ENCODE measurements at places on chromosomes 1 and 21. TPM values are rescaled to one million over a fixed set of nuclear protein-coding genes. Genes with fewer than 3 reads are reported as not detected.

Gene TMOD4
- not detected for total RNA-seq

Gene S100A8
- total RNA-seq = not detected

Gene TRPM2
- not detected for total RNA-seq

Gene S100A6
- 1,896 TPM for total RNA-seq

Gene PCSK9
- total RNA-seq = 0.07 TPM

Gene CDCP2
- total RNA-seq = not detected

Gene MYBPH
- not detected for total RNA-seq

Gene ANKRD34A
- total RNA-seq = 0.20 TPM

Gene GUCA2B
- not detected for total RNA-seq

Gene OR2L8
- not detected for total RNA-seq

Gene OLFML3
- total RNA-seq = 0.86 TPM

Gene FYB2
- total RNA-seq = not detected

Gene FMOD
- 0.07 TPM for total RNA-seq
